ENCODE measurements at places on chromosomes 6 and 20. TPM values are rescaled to one million over a fixed set of nuclear protein-coding genes. Genes with fewer than 3 reads are reported as not detected.

GRCh38 chr6:16487996-16488674, 249.7 kb downstream of the GMPR start:
- no peak for DNase-seq

DNA sequence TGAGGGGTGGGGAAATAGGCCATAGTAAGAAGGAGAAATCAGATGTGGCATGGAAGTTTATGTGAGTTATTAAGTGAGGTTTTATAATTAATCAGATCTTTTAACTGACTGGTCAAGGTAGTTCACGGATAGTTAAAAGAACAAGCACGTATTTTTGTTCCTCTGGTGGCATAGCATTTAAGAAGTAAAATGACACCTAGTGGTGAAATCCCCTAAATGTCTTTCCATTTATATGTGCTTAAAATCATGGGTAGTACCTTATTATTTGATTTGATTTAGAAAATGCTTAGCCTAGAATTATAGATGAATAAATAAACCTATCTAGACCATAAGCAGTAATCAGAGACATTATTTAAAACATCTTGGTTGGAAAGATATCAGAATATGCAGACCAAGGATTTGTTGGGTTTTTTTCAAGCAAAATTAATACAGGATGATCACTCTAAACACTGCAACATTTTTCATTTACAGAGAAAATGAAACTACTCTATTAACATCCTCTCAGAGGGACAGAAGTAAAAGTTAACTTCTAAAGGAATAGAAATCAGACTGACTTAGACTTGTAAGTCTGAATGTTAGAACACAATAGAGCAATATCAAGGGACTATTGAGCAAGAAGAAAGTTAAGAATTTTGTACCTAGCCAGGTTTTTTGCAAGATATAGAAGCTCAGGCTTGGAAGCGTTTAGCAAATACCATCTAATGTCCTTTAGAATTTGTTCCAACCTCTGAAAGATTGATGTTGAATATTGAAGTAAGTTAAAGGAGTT, 81.1 kb downstream of the STXBP5 start:
- DNase-seq: peak; percentile 50

DNA sequence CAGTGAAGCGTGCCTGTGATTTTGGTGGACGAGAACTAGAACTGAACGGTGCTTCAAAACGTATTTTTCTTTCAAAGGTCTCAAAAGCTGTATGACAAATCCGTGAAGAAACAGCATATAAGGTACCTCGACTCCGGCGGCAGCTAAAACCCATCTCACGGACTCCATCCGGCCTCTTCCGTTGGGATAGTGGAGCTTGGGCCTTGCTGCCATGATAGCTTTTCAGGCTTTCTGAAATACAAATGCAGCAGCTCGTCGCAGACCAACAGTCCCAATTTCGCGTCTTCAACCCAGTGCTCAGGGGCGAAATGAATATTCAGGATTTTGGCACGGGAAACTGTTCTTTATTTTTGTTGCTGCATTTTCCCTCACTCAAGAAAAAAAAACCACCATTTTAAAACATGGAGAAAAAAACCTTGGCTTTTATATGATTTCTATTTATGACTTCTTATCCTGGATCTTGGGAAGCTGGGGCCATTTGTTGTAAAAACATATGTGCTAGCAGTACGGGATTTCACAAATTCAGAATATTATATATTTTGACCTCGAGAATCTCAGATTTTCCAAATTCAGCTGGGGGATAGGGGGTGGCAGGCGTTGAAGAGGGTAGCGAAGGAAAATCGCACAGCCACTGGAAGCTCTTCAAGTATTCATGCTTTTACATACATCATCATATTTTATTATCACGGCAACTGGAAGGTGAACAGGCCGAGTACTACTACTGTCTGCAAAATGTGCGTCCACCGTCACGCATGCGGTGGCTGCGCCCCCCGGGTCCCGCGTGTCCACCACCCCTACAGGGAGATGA, 849 bp downstream of the GSTA4 start:
- peak; percentile 41 for DNase-seq

GRCh38 chr6:68691120-68691519, 56.0 kb downstream of the ADGRB3 start:
- no peak for DNase-seq

DNA sequence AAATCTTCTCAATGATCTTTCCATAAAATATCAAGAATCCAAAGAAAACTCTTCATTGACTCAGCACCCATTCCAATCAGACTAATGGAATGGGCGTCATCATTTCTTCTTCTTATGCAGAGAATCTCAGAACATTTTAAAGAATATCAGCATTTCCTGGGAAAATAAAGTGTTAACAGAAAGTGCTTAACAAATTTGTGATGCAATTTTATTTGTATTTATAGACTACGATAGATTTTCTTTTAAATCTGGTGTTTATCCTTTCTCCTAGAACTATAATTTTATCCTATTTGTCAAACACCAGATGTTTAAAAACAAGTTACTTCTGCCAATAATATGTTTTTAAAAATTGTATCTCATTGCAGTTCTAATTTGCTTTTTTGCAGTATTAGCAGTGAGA, 330.7 kb downstream of the COL12A1 start:
- no peak for DNase-seq

DNA sequence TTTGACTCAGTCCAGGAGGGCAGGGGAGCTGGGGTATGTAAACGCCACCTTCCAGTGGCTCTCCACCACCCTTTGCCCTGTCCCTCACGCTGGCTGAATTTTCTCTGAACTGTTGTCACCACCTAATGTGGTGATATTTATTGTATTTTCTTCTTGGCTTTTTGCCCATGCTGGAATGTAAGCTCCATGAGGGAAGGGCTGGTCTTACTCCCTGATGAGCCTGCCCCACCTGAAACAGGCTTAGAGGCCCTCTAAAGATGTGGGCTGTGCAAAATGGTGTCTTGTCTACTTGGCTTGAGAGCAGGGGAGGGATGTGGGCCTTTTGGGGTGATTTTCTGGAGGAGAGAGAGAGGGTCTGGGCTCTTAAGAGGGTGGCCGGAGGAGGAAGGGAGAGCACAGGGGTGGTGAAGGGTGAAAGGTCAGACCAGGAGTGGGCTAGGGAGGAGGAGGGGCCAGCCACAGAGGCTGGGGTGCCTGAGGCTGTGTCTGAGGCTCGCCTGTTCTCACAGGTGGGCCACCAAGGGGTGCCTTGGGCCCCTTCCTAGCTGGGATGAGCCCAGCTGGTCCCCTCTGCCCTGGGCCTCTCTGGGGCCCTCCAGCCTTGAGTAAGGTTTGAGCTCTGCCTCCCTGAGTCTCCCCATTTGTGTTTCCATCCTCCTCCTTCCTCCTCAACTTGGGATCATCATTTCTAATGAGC, 37.3 kb downstream of the SPDEF start:
- DNase-seq: no peak

DNA sequence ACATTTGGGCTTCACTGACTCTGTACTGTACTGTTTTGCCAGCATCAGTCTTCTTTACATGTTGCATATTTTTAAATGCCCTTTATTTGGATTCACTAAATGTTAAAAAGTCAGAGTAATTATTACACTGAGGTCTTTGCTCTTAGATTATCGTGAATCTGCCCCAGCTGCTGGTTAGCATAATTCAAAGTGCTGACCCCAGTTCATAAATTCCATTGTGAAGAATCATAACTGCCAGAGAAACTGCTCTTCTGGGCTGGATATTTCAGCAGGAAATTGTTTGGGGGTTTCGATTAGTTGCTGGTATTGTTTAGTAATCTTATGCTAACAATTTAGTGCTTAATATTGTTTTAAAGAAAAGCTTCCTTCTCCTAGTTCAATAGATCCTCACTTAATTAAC, 682.1 kb upstream of the MAP3K7 start:
- peak; percentile 46 for DNase-seq

DNA sequence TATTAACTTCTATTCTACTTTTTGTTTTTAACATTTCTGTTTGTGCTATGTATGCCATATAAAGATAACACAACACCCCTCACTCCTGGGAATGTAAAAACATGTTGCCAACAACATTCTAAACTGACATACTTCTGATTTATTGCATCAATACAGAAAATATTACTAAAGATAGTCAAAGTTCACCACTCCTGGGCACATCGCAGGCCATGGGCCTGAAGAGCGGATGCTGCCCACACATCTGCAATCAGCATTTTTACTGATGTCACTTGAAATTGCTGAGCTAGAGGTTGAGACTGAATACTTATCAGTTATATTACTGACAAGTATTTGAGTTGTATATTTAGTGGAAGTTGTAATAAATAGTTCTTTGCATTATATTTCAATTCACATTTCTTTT, 711.9 kb upstream of the EPHA7 start:
- DNase-seq: no peak

GRCh38 chr6:96017070-96017359, 1.2 kb downstream of the FUT9 start:
- DNase-seq: no peak

DNA sequence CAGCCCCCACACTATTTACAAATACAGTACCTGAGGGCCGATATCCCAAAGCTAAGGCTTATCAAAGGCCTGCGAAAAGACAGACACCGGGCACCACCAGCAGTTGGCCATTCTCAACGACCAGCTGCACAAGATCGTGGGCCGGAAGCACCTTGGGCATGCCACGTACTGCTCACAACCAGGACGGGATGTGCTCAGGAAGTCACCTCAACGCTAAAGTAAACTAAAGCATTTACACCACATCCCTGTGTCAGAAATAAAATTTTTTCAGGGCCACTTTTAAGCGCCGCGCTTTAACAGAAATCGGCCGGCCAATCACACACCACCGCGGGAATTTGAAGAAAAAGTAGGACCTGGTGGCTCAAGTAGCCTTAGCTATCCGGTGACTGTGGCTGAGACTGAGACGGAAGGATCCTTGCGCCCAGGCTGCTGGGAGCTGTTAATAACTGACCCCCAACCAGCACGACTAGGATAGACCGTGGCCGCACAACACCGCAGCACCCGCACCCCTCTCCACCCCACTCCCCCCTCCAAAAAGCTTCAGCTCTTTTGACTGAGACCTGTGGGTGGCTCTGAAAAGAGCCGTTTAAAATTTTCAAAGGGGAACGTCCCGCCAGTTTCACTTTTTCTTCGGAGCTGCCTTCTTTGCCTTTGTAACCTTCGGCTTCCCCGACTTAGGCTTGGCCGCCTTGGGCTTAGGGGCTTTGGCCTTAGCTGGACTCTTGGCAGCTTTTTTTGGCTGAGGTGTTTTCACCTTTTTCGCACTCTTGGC, 131.2 kb upstream of the BTN3A2 start:
- peak; percentile 58 for DNase-seq

Gene PRELID3B
- 68.8 TPM for total RNA-seq

Gene KIAA1755
- 1.1 TPM for total RNA-seq

Gene MYB
- total RNA-seq: not detected

Gene TSBP1
- not detected for total RNA-seq

Gene TULP1
- total RNA-seq: not detected
